Testis (tissue), 5 donors: ENCODE measurements at places on chromosomes 7 and 10.

DNA sequence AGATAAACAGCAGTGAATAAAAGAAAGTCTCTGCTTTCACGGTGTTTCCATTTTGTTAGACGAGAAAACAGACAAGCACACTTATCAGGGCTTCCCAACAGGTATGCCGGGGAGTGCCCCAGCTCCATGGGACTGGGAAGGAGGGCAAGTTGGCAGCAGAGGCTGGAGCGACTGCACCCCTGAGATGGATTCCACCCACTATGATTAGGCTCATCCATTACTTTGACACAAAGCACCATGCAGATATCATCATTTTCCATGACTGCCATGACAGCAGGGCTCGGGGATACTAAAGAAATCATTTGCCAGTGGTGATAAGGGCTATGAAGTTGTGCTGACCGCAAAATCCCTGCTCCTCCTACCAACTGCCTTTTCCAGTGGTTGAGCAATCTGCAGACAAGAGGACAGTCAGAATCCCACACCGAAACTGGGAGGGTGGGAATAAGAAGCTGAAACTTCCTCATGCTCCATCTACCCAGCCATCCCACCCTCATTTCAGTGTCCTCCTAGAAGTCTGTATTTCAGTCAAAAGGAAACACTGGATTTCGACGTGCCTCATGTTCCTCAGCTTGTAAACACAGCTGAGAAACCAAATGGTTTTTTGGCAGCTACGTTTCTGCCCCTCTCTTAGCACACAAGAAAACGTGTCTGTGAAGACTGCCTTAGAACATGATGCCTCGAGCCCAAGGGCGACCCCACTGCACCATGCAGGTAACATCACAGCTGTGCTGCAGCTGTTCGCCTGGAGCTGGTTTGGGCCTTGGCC is 15.5 kb downstream of the CREB3L2 start:
- DNase-seq: peak; percentile 32

- no peak for DNase-seq
Measured at GRCh38 chr7:144452064-144452463, 48.6 kb upstream of the NOBOX start.

DNA sequence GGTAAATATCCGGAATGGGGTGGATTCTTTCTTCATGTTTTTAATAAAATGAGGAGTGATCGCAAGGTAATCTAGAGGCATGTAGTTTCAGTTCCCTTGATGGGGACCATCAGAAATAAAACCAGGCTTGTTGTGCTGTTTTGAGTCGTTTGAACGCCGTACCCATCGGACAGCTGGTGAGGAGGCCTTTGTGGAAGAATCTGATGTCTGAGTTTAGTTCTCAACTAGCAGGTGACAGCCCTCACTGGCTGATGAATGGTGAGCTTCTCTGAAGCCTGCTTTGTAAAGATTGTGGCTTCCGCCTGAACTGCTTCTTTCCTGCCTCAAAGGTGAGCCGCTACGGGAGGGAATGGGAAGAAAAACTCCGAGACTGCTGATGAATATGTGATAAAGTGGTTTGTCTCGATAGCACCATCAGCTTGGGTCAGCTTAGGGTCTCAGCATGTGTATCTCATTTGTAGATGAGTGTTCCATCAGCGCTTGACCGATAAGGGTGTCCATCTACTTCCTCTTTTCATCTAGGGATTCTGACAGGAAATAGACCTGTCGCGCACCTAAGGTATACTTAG is 977 bp downstream of the TMEM248 start:
- no peak for DNase-seq

GRCh38 chr10:101493782-101494281 is 94.2 kb downstream of the POLL start:
- no peak for DNase-seq

- DNase-seq: no peak
Measured at GRCh38 chr7:42152329-42153205, 84.4 kb downstream of the GLI3 start.

DNA sequence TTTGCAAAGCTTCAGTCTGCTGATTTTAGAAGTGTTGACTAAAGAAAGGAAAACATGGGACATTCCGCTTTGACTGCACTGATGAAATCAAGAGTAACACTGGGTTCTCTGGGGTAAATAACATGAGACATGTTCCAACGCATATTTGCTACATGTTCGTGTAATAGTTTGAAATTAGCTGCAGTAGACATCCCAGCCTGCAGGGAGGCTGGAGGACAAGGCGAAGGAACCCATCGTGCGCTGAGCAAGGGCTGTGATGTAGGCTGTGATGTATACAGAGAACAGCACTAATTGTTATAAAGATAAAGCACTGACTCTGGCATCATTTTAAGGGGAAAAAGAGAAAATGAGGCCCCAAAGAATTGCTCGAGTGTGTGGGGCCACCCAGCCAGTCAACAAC is 40.3 kb downstream of the SFMBT2 start:
- DNase-seq: no peak

- peak; percentile 81 for DNase-seq
Measured at GRCh38 chr10:72026278-72027111, 61.9 kb downstream of the SPOCK2 start.

- DNase-seq: no peak
Measured at GRCh38 chr10:110499796-110500514, 2.2 kb downstream of the DUSP5 start.

DNA sequence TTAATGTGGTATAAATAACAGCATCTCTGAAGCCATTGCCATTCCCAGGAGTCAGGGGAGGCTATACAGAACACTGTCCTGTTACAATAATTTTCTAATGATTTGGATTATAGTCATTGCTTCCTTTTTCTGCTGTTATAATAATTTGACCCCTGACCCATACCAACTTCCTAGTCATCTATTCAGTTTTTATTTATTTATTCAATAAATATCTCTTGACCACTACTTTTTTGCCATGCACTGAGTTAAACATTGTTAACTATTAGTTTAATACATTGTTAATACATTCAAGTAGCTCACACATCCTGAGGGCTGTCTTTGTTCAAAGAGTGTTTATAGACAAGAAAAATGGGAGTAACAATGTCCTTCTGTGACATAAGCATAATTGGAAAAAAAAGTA is 235.5 kb upstream of the MEOX2 start:
- DNase-seq: no peak

GRCh38 chr7:99767662-99768061 is 16.3 kb downstream of the CYP3A4 start:
- DNase-seq: no peak

- DNase-seq: no peak
Measured at GRCh38 chr7:30595436-30596013, 847 bp downstream of the GARS1 start.

DNA sequence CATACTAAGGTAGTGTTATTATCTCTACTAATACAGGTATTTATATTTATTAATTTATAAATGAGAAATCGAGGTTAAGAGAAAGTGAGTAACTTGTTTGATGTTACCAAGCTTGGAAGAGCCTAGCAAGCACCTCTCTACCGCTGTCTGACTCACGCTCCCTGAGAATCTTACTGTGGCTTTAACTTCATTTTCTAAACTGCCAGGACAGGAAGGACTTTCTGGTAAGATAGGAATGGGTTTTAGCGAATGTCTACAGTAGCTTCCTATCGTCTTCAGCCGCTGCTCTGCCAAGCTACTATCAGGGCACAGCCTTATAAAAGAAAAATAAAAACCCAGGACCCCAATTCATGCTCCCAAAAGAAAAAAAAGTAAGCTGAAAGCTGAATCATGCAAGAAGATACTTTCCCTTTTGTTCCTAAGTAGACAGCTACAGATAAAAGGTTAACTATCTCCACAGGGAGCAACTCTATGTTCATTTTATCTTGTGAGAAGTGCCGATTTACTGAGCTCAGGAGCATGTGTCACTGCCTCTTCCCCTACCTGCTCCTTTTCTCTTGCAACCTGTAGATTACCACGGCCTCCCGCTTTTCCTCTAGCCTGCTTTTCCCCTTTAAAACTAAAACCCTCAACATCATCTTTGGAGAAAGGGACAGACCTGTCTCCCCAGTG is 60.2 kb downstream of the THNSL1 start:
- no peak for DNase-seq

- DNase-seq: no peak
Measured at GRCh38 chr10:47253651-47254375, 46.2 kb upstream of the GDF10 start.

DNA sequence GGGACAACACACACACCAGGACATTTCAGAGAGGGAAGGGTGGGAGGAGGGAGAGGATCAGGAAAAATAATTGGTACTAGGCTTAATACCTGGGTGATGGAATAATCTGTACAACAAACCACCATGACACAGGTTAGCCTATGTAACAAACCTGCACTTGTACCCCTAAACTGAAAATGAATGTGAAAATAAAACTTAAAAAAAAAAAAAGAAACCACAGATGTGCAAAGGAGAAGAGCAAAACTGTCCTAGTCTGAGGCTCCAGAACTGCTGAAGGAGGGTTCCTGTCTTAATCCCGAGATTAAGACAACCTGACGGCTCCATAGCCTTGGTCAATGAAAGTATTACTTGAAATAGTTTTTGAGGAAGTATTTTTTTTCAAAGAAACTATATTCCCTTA is 423.0 kb downstream of the NEBL start:
- DNase-seq: no peak

GRCh38 chr10:73836427-73836980 is 25.1 kb upstream of the NDST2 start:
- no peak for DNase-seq

DNA sequence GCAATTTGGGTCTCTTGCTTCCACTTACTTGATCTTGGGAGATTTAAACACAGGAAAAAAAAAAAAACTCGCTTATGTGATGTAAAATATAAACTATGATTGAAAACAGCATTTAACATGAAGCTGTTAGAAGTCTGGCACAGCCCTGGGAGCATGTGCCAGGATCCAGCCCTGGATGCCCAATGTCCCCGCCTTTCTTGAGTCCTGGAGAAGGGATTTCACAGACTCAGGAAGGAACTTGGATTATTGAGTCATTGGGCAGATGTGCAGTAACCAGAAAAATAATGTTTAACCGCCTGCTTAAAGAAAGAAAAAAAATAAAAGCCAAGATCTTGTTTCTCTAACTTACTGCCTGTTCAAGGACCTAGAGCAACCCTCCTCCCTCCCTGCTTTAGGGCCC is 3.7 kb upstream of the JCAD start:
- DNase-seq: no peak
